ENCODE measurements at places on chromosomes 5 and 9.

DNA sequence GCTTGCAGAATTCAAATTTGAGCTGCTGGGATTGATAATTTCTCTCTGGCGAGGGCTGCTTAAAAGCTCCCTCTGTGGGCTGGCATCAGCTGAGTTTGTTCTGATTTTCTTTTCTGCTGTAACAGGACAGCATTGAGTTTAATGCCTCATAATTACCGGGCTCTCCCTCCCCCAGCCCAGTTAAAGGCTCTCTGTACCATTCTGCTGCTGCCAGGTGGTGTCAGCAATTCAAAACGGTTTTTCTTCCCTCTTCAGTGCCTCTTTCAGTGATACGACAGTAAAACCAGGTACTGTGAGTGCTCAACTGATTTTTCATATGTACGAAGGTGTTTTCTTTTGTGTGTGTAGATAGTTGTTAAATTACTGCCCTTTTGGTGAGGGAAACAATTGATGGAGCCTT is 509.3 kb upstream of the CTNND2 start:
- no peak for DNase-seq

- no peak for DNase-seq
Observed at GRCh38 chr9:87096506-87096905, 149.2 kb upstream of the GAS1 start.

DNA sequence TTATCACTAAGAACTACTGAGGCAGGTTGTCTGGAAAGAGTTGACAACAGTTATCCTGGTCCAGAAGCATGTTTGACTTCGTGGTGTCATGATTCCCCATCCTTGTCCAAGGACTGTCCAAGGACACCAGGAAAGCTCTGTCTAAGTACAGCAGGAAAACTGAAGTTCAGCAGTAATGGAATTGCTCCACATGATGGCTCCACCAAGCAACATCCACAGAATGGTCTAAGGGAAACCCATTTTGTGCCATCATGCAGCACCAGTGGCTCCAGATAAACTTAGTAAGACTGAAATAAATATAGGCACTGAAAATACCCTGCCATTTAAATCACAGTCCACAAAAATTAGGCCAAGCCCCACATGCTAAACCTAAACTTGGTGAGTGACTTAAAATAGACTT is 192.8 kb downstream of the CDH18 start:
- no peak for DNase-seq

DNA sequence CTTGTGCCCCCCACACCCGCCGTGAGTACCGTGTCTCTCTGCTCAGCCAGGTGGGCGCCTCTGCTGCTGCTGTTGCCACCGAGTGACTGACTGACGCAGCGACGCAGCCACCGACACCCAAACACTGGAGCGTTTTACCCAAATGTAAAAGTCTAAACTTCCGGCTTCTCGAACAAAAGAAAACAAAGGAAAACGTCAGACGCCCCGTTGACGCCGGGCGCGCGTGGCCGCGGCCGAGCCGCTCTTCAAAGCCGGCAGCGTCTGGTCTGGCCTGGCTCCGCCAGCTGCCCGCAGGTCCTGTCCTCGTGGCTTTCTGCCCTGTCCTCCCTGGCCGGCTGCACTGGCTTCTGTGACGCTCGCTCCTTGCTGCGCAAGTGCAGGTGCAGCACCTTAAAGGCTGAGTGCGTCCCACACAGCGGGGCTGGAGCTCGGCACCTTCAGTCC is 41.4 kb upstream of the CLPTM1L start:
- no peak for DNase-seq

- no peak for DNase-seq
Observed at GRCh38 chr9:116124472-116125040, 29.0 kb upstream of the PAPPA start.

- peak; percentile 72 for DNase-seq
Observed at GRCh38 chr9:97985058-97985861, 2.1 kb downstream of the ANP32B start.

DNA sequence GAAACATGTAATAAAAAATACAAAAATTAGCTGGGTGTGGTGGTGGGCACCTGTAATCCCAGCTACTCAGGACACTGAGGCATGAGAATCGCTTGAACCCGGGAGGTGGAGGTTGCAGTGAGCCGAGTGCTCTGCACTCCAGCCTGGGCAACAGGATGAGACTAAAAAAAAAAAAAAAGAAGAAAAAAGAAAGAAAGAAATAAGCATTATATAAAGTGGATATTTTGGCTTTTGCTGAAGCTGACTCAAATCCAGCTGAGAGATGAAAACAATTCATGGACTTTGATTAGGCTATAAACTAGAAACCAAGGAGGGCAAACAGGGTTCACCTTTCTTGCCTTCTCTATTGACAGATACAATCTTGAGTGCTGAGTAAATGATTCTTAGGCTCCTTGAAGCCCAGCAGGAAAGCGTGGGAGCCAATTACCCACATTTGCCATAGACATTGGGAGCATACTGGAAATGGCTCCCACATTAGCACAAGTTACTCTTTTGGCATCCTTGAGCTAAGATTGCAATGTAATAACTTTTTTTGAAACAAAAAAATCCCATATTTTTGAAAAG is 2.4 kb upstream of the BTF3 start:
- DNase-seq, result no peak

DNA sequence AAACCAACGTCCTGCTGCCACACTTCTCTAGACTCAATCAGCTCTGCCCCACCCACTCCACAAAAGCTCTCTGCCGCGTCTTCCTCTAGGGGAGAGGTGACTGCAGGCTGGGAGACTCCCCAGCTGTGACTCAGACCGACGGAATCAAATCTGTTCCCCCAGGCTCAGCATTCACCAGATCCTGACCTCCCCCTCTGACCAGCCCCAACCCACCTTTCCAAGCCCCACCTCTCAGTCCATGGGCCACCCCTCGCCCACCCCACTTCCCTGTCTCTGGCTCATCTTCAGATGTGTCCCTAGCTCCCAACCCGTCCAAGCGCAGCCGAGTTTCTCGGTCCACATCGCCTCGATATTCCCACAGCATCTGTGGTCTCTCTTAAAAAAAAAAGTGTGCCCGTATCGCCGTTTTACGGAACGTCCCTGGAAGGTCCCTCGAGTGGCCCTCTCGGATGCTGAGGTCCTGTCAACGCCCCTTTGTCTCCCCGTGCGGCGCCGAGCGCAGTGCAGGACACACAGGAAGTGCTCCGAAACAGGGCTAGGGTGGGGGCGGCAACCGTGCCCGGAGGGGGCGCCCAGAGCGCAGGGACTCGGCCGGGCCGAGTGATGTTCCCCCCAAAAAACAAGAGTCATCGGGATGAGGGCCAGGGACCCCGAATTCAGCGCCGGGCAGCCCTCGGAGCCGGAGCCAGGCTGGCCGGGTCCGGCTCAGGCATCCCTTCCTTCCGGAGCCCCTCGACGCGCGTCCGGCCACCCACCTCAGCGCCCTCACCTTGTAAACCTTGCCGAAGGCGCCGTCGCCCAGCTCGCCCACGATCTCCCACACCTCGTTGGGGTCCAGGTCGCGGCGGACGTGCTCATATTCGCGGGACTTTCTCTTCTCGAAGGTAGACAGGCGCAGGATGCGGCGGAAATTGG is 649 bp downstream of the STK10 start:
- DNase-seq, result peak; percentile 71

DNA sequence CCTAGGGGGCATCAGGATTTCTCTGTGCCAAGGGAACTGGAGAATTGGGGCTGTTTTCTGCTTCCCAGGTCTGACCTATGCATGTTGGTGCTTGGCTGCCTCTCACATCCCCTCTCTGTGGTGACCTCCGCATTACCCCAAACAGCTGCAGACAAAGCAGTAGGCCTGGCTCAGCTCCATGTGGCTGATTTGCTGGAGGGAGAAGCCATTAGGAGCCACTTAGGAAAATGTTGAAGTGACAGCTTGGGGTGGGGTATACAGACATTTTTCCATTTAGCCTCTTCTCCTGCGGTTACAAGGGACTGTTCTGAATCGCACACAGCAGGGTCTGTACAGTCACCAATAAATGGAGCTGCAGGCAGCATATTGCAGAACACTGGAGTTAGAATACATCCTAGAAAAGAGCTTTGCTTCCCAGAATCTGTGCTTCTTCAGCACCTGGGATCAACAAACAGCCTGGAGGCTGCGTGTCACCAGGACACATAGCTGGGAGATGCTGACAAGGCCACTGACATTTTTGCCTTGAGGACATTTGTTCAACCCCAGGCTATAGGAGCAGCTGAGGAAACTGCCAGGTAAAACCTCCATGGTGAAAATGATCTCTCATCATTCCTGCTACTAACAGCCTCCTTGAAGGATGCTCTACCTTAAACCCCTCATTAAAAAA is 335.3 kb downstream of the DIRAS2 start:
- DNase-seq, result no peak

- no peak for DNase-seq
Observed at GRCh38 chr9:88531920-88532698, 2.9 kb upstream of the NXNL2 start.

DNA sequence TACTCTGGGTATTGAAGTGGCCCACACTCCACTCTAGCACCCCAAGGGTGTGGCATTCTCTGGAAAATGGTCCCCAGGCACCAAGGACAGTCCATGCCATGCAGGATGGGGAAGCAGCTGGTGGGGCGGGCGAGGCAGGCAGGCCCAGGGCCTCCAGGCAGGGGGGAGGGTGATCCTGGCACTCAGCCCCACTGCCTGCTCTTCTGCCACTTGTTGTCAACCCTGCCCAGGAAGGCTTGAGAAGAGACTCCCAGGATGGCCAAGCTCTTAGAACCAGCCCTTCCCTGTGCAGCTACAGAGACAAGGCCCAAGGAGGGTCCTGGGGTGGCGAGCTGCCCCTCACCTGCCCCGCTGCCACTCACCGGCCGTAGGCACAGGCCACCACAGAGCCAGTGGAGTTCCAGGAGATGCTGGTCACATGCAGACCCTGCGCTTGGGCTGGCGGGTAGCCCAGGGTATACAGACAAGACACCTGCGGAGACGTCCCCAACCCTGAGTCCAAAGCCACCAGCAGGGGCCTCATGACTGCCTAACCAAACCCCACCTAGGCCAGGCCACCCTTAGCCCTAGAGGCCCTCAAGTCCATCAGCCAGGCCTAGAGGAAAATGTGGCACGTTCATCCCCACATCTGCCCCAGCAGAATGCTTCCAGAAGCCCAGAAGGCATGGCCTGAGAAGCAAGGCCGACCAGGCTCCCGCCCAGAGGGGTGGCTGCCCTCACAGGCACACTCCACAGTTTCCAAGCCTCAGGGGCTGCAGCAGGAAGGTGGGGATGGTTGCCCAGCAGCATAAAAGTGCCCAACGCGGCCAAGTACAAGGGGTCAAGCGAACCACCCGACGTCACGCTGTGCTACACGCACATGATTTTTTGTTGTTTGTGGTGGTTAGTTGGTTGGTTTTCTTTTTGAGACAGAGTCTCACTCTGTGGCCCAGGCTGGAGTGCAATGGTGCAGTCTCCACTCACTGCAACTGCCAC is 19.8 kb downstream of the DYNC2I2 start:
- DNase-seq, result no peak

GRCh38 chr5:60841361-60841760 is 2.7 kb downstream of the ELOVL7 start:
- DNase-seq, result no peak

DNA sequence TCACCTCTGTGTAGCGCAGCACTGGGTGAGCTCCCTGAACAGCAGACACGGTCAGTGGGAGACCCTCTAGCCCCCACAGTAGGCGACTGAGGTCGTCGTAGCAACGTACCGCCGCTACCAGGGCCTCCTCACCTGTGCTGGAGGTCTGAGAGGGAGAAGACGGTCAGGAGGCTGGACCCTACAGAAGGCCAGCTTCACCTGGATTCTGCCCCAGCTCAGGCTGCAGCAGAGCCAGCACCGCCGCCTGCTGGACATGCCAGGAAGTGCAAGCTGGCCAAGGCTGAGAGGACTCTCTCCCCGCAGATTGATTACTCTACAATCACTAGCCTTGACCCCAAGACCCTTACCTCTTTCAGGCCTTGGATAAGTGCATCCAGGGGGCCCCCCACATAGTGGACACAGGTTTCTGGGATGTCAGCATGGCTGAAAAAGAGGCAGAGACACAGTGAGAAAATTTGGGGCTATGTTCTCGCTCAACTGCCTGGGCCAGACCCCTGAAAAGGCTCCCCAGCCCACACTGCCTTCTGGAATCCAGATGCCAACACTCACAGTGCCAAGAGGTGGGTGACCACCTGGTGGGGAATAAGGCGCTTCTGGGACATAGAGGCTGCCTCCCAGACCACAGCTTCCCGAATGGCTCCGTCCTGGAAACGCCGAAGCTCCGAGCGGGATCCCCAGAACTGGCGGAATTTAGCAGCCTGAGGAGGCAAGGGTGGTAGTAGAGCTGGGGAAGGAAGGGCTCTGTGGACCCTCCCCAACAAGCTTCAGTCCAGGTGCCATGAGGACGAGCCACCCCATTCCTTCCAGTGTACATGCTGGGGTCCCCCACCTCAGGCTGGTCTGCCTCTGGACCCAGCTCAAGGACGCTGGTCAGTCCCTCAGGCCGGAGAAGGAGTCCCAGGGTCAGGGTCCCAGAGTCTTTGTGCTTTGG is 6.9 kb downstream of the NOL6 start:
- peak; percentile 11 for DNase-seq

GRCh38 chr9:94576131-94576530 is 17.5 kb downstream of the FBP2 start:
- DNase-seq, result no peak

DNA sequence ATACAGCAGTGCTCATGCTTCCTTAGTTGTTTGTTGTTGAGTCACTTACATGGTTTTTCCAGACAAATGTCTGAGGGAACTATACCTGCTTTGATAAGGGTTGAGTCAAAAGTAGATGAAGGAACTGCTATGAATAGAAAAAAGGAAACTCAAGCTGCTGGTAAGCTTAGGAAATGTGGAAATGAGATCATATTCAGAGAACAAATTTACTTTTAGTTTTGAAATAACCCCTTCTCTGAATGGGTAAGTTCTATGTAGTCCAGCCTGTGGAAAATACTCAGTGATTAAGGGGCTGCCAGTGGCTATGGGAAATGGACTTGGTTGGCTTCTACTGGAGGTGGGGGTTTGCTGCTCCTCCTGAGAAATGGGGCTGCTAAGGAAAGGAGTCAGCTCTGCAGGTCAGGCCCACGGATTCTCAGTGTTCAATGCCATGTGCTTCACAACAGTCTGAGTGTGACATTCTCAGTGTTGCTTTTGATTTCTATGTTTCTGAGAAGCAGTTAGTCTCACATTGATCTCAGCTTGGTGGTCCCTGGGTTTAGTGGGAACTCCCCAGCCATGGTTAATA is 47.7 kb upstream of the GLRX start:
- no peak for DNase-seq

GRCh38 chr5:138706655-138707480 is 46.4 kb upstream of the CTNNA1 start:
- DNase-seq, result no peak

GRCh38 chr9:9410736-9411135 is 1202.1 kb downstream of the PTPRD start:
- DNase-seq, result no peak

- DNase-seq, result no peak
Observed at GRCh38 chr9:72592502-72593403, 71.3 kb downstream of the TMC1 start.
